ENCODE measurements at places on chromosomes 7 and 10.

GRCh38 chr10:101217450-101218281 lies 11.6 kb downstream of the LBX1 start:
- DNase-seq = no peak

DNA sequence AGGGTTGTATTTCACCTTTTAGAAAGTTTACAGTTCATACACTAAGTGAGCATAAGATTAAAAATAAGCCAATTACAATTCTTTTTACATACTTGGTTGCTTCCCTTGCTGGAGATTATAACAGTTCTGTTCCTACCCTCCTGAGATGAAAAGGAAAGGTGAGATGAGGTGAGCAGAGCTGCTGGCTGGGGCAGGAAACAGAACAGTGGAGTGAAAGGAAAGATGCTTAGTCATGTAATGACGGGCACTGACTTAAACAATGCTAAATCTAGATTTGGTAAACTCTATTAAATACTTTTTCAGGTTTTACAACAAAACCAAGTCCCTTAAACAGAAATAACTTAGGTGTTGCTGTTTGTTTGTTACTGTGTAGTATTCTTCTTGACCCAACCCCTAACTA lies 19.9 kb upstream of the ZEB1 start:
- no peak for DNase-seq

DNA sequence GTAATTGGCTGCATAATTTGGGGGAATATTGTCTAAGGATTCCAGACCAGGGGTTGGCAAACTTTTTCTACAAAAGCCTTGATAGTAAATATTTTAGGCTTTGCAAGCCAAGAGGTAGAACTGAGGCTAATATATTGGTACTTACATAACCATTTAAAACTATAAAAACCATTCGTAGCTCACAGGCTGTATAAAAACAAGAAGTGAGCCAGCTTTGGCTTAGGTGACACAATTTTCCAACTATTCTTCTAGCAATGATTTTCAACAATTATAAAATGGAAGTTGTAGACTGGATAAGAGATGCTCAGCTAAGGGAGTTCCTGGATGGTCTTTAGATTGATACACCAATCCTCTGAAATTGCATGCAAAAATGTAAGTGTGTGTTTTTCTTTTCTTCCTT lies 1.4 kb downstream of the GPR141 start:
- DNase-seq = no peak

- DNase-seq = no peak
These were observed 77.3 kb upstream of the NXPH1 start for GRCh38 chr7:8356071-8356470.

- DNase-seq = peak; percentile 10
These were observed 95.3 kb downstream of the MYOF start for GRCh38 chr10:93386631-93387369.

- DNase-seq = peak; percentile 65
These were observed 67.6 kb downstream of the CDK6 start for GRCh38 chr7:92768501-92769393.

DNA sequence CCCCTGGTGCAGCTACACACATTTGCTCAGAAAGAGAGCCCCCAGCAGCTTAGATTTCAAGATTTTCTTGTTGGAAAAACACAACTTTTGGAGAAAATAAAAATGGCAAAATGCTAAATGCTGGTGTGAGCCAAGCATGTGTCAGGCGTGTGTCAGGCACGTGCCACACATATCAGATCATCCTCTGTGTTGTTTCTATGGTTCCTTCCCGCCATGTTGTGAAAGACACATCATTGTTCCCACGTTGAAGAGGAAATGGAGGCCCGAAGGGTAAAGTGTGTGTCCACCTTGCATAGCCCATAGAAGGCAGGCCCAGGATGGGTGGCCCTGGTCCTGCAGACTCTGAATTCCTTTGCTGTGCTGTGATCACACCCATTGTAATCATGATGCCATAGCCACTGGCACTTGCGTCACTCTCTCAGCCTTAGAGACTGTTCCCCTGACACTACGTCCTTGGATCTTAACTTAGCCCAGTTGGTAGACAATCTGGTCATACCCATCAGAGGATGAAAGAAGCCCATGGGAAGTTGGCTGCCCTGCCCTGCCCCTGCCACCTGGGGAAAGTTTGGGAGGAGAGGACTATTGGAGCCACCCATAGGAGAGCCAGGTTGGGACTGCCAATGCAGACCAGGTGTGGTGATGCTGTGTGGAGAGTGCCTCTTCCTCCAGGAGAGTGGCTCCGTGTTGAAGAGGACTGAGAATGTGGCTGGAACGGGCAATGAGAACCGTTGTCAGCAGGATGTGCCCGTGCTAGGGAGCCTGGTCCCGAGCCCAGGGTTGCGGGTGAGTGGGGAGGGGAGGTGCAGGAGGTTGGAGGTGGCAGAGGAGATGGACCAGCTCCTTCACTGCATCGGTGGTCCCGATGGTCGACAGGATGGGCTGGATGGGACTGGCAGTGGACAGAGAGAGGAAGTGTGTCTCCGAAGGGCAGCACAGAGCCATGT lies 65.6 kb upstream of the IGFBP3 start:
- no peak for DNase-seq

- no peak for DNase-seq
These were observed 7.4 kb upstream of the KAZALD1 start for GRCh38 chr10:101054351-101054750.

GRCh38 chr7:140004672-140005071 lies 58.1 kb downstream of the PARP12 start:
- no peak for DNase-seq

DNA sequence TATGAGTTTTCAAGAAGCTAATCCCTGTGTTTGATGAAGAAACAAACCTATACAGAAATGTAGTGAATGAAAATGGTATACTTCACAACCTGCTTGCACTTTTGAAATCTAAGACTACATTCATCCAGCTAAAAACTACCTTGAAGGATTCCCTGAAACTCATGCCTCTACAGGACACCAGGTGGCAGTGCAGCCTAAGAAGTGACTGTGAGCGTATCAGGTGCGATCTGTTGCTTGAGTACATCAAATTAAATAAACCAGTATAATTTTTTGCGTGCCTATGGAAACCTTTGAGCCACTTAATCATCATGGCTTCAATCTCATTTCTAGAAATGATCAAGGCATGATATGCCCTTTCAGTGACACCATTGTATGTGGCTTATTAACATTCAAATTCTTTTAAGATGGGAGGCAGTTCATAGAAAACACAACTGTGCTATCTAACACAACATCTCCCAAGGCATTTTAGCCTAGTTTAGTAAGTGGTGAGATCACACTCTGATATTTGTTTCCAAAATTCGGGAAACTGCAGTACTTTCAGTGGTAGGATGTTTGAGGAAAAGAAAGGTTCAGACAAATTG lies 57.4 kb downstream of the PPP1R17 start:
- peak; percentile 19 for DNase-seq

- no peak for DNase-seq
These were observed 70.8 kb downstream of the RBM33 start for GRCh38 chr7:155715111-155715805.

DNA sequence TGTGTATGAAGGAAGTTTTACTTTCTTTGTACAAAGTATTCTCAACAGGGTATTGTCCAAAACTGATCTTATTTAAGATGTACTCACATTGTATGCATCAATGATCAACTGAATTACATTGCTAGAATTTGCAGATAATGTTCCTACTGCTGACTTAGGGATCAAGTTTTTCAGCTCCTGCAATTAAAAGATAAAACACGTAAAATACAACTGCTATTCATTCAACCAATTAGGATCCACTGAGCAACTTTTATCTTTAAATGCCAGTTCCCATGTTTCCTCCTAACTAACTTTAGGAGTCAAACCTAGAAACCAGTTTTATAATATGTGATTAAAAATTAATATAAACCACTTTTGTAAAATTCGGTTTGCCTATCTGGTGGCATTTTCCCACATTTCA lies 35.9 kb downstream of the ITGB1 start:
- no peak for DNase-seq

DNA sequence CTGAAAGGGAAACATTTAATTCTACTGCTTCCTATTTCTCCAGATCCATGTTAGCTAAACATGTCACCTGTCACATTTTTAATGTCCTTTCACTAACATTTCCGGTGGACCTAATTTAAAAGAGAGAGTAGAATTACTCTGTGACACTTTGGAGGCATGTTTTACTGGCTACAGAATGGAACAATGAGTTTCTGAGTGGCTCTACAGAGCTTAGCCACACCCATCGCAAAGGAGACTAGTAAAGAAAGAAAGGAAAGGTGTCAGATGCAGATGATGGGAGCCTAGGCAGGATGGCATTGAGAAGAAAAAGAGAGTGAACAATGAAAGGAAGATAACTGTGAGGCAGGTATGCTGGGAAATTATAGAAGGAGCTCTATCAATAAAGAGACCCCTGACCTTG lies 35.9 kb downstream of the NDUFB2 start:
- DNase-seq = no peak

DNA sequence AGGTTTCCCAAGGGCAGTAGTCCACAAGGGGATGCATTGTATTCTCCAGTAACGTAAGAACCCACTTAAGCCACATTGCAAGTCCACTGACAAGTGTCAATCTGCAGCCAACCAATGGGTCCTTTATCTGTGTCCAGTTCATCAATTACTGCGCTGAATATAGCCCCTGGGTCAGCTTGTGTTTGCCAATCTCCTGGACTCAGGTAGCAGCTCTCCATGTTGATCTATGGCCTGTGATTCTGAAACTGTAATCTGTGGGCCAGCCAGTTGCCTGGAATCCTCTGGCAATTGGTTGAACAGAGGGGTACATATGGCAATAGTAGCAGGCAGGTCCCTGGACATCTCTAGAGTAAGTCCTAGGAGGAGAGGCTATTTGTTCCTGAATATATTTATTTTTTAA lies 8.8 kb upstream of the TMEM248 start:
- no peak for DNase-seq

- no peak for DNase-seq
These were observed 56.4 kb upstream of the DKK1 start for GRCh38 chr10:52257692-52258075.

DNA sequence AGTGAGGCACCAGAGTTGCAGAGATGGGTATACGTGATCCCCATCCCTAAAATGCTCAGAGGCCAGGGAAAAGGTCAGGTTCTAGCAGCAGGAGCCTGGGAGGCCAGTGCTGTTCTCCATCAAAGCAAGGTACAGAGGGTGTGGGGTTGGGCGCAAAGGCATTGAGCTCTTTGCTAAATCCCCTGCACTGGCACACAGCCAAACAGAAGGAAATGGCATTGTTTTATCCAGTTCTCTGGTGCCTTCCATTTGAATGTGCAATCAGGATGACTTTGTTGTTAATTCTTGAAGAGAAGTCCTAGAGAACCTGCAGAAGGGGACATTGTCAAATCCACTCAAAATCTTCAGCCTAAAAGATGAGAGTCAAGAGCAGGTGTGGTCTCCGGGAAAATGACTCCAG lies 111.3 kb upstream of the CHST15 start:
- no peak for DNase-seq

- no peak for DNase-seq
These were observed 1.2 kb downstream of the PDIA4 start for GRCh38 chr7:149027055-149027454.

GRCh38 chr10:86321568-86321967 lies 45.0 kb downstream of the GRID1 start:
- no peak for DNase-seq

DNA sequence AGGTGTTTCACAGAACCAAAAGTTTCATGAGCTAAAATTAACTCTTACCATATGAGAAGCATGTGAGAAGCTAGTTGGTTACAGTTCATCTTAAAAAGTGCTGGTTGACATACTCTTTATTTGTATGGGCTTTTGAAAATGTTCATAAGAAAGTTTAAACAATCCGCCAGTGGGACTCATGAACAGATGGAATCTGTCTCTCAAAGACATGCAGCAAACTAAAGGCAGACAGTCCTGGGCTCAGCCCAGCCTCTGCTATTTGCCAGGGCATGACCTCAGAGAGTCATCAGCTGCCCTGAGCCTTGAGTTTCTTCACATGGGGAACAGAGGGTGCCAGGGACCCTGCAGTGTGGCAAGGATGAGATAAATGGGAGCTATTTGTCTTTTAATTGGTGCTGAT lies 3.2 kb downstream of the PYROXD2 start:
- no peak for DNase-seq

DNA sequence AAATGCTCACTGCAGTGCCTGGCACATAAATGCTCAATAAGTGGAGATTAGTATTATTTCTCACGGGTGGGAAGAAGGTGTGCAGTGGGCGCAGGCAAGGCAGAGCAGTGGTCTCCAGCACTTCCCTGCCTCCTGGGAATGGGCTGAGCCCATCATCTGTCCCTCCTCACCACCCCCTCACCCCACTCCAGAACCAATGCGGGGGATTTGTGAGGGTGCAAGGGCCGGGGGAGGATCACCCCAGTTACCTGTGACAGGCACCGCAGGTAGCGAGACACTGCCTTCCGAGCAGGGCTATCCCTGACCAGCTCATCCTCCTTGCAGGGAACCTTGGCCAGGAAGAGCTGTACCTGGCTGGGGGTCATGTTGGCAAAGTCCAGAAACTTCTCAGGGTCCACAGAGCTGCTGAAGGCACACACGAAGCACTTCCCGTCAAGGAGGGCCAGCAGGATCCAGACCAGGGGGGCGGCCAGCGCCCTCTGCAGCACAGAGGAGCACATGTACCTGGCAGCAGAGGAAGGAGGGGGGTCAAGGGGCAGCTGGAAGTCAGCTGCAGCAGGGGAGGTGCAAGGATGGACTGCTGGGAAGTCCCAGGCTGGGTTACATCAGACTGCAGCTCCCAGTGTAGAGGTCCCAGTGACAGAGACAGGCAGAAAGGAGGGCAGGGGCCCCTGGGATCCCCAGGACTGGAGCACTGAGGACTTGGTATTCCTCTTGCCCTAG lies 2.8 kb downstream of the CALHM3 start:
- no peak for DNase-seq

DNA sequence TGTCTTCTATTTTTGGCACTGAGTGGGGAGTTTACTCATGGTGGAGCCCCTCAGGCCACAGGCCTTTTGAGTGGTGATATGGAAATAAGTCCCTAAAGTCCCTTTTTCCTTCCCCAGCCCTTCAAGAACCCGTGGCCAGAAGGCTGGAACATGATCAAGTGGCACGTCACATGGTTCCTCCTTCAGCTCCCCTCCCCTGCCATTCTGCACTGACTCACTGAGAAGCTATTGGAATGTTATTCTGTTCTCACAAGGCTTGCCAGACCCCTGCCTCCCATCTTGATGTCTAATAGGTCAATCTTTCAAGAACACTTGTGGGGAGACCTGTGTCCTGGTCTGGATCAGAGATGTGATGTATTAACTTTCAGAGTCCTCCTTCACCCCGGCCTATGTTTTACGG lies 279.8 kb downstream of the SEC23IP start:
- no peak for DNase-seq

DNA sequence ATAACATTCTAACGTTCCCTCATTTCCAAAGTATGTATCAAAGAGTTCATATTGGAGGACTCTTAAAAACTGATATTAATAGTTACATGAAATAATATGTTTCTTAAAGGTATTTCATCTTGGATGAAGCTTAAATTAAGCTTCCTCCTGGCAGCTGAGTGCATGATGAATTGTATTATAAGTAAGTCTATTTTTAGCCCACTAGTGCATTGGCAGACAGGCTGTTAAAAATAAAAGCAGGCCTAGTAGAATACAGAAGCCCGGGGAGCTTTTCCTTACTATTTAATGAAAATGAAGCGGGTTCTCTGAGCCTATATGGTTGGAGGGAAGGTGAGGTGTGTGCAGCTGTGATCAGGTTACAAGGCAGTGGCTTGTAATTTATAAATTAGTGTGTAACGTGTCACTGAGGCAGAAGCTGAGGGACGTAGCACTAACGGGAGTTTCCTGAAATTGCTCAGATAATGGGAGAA lies 130.7 kb upstream of the KMT2E start:
- no peak for DNase-seq

Measured in stimulated activated CD4-positive, alpha-beta T cell treated with anti-CD3 and anti-CD28 coated beads, Interleukin-4, amount 100 ng/mL, for 24 hours (primary cell).